ENCODE measurements at places on chromosomes 12 and 14.

- no peak for DNase-seq
Measured at GRCh38 chr14:63949696-63950095, 96.9 kb downstream of the SYNE2 start.

- no peak for DNase-seq
Measured at GRCh38 chr14:95481391-95482022, 34.9 kb downstream of the SYNE3 start.

DNA sequence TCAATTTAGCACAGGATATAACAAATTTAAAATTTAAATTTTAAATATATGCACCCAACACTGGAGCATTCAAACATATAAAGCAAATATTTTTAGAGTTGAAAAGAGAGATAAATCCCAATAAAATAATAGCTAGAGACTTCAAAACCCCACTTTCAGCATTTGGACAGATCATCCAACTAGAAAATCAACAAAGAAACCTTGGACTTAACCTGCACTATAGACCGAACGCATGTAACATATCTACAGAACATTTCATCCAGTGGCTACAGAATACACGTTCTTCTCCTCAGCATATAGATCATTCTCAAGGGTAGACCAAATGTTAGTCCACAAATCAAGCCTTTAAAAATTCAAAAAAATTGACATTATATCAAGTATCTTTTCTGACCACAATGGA lies 64.0 kb downstream of the SPTSSA start:
- no peak for DNase-seq

GRCh38 chr14:64758025-64758521 lies 53.8 kb downstream of the PLEKHG3 start:
- DNase-seq: no peak

- DNase-seq: no peak
Measured at GRCh38 chr12:67286257-67286656, 17.1 kb downstream of the CAND1 start.

GRCh38 chr12:113846883-113847755 lies 119.0 kb downstream of the RBM19 start:
- DNase-seq: no peak

- no peak for DNase-seq
Measured at GRCh38 chr12:55909513-55909884, 18.2 kb downstream of the PYM1 start.

- no peak for DNase-seq
Measured at GRCh38 chr14:65792208-65792905, 379.8 kb downstream of the FUT8 start.

DNA sequence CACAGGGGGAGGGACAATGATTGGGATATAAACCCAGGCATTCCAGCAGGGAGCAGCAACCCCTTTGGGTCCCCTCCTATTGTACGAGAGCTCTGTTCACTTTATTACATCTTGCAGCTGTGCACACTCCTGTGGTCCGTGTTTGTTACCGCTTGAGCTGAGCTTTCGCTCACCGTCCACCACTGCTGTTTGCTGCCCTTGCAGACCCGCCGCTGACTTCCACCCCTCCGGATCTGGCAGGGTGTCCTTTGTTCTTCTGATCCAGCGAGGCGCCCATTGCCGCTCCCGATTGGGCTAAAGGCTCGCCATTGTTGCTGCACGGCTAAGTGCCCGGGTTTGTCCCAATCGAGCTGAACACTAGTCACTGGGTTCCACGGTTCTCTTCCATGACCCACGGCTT lies 64.1 kb downstream of the E2F7 start:
- DNase-seq: no peak

DNA sequence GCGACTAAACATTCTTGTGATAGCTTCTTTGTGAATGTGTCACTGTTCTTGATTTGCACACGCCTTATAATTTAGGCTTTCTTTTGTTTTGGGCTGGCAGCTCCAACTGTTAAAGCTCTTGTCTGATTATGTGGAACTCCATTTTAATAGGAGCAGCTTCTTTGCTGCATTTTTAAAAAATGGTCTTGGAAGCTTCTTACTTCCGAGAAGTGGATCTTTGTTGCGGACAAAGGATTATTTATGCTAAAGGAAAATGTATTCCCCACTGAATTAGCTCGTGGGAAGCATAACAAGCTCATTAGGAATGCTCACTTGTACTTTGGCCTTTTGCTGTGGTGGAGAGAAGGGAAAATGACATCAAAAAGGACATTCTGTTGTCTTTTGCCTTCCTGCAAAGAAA lies 20.0 kb downstream of the GAS2L3 start:
- no peak for DNase-seq

DNA sequence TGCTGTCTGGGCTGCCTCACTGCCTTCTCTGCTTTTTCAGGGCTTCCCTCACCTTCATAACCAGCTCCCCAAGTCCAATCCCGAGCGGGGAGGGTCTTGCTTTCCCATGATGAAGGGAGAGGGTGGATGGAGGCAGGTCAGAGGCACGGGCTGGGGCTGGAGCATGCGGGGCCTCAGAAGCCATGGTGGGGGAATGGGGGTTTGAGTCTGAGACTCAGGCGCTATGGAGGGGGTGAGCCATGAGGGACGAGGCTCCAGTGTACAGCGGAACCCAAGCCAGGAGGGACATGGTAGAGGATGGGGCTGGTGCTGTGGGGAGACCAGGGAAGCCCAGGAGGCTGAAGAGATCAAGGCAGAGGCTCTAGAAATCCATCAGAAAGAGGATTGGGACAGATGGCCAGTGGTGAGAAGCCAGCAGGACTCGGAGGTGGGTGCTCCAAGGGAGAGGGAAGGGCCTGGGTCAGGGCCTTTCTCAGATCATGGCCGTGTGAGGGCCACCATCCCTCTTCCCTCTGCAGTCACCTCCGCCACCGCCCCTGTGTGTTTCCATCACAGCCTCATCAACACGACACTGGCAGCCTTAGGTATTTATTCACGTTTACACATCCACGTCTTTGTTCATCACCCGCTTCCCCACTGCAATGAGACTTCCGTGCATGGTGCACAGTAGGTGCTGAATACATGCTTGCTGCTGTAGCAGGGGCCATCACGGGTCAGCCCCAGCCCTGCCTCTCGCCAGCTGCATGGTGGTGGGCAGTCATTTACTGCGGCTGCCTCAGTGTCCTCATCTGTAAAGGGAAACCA lies 144.7 kb downstream of the ADGRD1 start:
- DNase-seq: no peak

DNA sequence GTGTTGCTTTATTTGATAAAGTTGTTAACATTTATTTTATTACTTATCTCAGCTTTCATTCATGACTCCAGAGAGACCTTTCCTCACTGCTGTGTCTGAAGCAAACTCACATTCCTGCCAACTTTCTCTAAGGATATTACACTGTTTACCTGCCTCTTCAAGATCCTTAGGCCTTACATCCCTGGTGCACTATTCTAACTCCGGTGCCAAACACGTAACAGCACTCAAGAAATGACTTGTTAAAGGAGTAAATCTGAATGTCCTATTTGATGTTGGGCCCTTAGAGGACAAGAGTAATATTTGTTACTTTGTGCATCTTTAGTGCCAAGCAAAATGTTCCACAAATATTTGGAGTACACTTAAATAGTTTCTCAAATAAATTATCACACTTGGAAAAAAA lies 324.1 kb upstream of the FLRT2 start:
- DNase-seq: no peak

- no peak for DNase-seq
Measured at GRCh38 chr12:6314776-6315175, 4.3 kb downstream of the PLEKHG6 start.

DNA sequence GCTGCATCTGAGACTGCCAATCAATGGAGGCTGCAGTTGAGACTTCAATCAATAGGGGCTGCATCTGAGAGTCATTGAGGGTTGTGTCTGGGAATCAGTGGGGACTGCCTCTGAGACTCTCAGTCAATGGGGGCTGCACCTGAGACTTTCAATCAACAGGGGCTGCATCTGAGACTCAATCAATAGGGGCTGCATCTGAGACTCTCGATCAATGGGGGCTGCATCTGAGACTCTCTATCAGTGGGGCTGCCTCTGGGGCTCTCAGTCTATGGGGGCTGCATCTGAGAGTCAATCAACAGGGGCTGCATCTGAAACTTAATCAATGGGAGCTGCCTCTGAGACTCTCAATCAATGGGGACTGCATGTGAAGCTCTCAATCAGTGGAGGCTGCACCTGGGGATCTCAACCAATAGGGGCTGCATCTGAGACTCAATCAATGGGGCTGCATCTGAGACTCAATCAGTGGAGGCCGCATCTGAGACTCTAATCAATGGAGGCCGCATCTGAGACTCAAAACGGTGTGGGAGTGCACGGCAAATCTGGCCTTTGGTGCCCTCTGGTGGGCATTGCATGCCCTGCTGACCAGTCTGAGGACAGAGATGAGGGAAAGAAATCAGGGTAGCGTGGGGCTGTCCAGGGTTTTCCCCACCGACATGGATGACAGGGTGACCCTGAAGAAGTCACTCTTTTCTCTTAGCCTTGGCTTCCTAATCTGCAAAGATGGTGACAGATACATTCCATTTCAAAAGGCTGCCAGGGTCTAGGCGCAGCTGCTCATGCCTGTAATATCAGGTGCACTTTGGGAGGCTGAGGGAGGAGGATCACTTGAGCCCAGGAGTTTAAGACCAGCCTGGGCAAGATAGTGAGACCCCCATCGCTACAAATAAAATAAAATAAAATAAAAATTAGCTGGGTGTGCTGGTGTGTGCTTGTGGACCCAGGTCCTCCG lies 41.3 kb upstream of the EIF5 start:
- peak; percentile 22 for DNase-seq

DNA sequence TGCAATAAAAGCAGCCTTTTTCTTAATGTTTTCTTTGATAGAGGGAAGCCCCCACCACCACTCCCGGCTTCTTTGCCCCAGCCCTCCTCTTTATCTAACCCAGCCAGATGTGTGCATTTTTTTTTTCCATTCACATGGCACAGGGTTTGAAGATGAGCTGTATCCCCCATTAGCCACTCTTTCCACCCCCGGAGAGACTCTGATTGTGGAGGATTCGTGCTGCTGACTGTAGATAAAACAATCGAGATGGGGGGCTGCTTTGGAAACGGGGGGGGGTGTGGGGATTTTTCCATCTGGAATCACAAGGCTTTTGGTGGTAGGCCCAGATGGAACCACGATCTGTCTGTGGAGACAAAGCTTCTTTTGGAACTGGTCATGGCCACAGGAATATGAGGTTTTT lies 46.2 kb upstream of the VASH1 start:
- DNase-seq: no peak

GRCh38 chr12:112172556-112173324 lies 47.4 kb downstream of the TRAFD1 start:
- no peak for DNase-seq

DNA sequence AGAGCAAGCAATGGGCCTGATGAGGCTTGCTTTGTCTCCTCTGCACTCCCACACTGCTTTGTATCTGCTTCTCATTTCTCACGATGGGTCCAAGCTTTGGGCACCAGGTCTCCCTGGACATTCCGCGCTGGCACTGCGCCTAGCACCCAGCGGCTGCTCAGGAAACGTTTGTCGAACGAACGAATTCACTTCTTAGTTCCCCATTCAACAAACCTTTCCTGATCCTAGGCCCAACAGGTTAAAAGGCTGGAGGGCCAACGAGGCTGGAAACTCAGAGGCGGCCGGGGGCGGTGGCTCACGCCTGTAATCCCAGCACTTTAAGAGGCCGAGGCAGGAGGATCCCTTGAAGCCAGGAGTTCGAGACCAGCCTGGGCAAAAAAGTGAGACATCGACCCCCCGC lies 1.0 kb upstream of the GLRX5 start:
- no peak for DNase-seq

- no peak for DNase-seq
Measured at GRCh38 chr12:78483767-78484315, 380.7 kb upstream of the SYT1 start.

DNA sequence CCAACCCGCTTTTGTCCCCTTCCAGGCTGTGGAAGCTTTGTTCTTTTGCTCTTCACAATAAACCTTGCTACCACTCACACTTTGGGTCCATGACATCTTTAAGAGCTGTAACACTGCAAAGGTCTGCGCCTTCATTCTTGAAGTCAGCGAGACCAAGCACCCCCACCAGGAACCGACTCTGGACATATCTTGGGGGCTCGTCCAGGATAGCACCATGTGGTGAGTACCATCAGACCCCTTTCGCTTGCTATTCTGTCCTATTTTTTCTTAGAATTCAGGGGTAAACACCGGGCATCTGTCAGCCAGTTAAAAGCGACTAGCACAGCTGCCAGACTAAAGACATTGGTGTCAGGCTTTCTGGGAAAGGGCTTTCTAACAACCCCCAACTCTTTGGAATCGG lies 137.6 kb upstream of the PPFIA2 start:
- no peak for DNase-seq

- DNase-seq: no peak
Measured at GRCh38 chr12:111409403-111409779, 3.7 kb downstream of the SH2B3 start.

- DNase-seq: no peak
Measured at GRCh38 chr12:120399531-120399930, 30.6 kb upstream of the MSI1 start.

DNA sequence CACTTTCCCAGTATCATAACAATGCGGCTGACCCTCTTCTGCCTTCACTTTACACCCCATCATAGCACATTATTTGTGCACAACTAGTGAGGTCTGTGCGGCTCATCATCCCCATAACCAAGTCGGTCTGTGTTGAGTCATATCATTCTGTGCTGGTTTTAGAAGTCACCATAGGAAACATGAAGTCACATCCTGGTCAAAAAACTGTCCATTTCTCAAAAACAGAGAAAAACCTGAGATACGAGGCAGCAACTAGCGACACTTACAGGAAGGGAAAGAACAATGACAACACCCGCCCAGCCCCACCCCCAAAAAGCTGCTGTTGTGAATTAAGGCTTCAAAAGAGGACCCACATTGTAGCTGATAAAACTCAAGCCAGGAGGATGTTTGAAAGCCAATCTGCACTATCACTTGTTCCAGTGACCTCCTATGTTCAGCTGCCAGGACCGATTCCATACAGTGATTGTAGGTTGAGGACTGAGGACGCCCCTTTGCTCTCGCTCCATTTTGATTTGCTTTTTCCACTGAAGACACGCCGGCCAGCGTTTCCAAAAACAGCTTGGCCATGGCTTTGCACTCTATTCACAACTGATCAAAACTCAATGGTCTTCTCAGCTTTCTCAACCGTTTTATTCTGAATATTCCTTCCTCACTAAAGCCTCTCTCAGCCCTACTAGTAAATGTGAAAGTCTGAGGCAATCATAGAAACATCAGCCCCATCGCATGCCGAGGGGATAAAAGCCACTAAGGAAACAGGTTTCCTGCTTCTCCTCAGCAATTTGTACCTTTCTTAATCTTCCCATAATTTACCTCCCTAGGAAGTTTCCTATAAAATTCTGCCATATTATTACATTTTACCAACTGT lies 87.5 kb downstream of the DUSP16 start:
- DNase-seq: peak; percentile 67

- DNase-seq: no peak
Measured at GRCh38 chr12:879641-880040, 69.9 kb downstream of the RAD52 start.

Data from glomerular endothelial cell (primary cell).